Stromal cell of bone marrow (primary cell): ENCODE measurements at places on chromosomes 1 and 21.
A peak's percentile ranks its signal among the peaks of the same experiment; 100 is the strongest.

- DNase-seq: peak; percentile 45
Measured at GRCh38 chr1:24688621-24689195, 45.6 kb downstream of the SRRM1 start.

DNA sequence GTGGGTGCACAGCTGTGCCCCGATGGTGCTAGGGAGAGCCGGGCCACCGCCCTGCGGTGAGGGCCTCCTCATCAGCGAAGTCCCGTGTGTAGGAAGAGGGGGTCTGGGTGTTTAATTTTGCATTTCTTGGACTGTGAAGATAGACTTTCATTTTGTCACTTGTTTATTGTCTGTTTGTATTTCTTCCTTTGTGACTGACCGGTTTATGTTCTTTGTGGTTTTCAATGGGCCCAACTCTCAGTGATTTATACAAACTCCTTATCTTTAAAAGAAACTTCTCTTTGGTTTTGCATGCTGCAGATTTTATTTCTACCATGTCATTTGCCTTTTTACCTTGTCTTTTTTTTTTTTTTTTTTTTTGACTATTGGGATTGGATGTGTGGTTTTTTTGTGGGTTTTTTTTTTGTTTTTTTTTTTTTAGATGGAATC is 65.1 kb downstream of the COL18A1 start:
- no peak for DNase-seq

DNA sequence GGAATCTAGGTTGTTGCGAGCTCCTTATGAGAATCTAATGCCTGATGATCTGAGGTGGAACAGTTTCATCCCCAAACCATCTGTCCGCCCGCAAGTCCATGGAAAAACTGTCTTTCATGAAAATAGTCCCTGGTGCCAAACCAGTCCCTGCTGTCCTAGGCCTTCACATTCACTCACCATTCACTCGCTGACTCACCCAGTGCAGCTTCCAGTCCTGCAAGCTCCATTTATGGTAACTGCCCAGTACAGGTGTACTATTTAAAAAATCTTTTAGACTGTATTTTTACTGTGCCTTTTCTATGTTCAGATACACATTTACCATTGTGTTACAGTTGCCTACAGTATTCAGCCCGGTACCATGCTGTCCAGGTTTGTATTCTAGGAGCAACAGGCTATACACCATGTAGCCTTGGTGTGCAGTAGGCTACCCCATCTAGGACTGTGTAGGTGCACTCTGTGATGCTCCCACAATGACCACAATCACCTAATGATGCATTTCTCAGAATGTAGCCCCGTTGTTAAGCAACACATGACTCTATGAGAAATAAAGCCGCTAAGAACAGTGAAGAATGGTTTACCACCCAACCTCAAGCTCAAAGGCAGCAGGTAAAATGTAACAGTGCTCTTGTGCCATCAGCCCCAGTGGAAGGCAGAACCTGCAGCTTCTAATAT is 2.4 kb downstream of the ECHDC2 start:
- DNase-seq: no peak

- DNase-seq: no peak
Measured at GRCh38 chr1:198157847-198158725, 1.3 kb downstream of the NEK7 start.

DNA sequence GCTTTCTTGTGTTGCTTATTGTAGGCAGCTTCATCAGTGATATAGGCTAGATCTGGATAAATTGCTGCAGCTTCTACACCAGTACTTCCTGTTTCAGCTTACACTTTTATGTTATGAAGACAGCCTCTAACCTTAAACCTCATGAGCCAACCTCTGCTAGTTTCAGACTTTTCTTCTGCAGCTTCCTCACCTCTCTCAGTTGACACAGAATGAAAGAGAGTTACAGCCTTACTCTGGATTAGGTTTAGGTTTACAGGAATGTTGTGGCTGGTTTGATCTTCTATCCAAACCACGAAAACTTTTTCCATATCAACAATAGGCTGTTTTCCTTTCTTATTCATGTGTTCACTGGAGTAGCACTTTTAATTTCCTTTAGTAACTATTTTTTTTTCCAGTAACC is 76.9 kb upstream of the RNPC3 start:
- no peak for DNase-seq

DNA sequence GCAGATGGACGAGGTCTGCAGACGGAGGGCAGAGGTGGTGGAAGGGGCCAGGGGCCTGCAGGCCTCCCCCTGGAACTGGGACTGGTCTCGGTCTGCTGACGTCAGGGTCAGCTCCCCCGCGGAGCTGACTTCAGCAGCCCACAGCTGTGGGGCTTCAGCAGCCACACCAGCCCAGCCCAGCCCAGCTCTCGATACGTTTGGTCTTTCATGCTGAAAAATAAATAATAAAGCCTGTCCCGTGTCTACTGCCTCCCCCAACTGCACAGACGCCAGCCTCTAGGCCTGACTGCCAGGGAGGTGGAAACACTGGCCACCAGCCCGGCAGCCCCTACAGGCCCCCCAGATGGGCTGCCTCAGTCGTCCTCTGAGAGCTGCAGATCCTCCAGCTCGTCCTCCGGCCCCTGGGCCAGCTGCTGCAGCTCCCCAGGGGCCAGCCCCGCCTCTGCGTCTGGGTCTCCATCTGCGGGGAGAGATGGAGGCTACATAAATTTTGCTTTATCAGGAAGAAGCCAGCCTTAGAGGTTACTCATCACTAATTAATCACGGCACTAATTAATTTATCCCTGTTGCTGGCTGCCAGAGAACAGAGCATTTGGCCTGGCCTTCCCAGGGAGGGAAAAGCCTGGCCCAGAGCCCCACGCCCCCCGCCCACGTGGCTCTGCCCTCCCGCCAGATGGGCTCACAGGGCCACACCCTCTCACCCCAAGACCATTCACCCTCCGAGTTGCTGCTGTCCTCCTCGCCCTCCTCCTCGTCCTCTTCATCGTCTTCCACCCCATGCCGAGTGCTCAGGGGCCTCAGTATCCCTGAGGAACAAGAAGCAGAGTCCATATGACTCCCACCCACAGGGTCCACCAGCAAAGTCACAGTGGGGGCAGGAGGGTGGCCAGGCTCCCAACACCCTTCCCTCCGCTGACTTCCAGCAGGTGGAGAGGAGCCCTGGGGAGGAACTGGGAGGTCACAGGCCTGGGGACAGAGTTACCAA is 14.4 kb downstream of the NOC2L start:
- no peak for DNase-seq

- peak; percentile 98 for DNase-seq
Measured at GRCh38 chr21:29342363-29342957, 43.7 kb downstream of the BACH1 start.

DNA sequence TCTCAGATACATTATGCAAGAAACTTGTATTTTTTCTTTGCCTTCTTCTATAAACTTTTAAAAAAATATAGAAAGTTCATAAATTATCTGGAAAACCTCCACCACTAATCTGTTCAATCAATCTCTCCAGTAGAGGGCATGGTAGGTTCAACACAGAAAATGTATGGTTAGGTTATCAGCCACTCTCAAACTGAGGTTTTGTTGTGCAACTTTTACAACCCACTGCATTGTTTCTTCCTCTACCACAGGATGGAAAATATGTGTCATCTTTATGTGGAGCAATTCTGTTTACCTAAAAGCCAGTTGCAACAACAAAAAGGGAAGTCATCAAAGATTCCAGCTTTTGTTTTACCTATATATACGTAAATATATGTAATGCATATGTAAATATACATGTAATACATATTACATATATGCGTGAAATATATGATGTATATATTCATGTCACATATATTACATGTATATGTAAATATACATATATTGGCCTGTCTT is 3.0 kb upstream of the RGS2 start:
- peak; percentile 81 for DNase-seq

- no peak for DNase-seq
Measured at GRCh38 chr1:115286431-115287205, 51.4 kb downstream of the NGF start.

- no peak for DNase-seq
Measured at GRCh38 chr1:13764588-13765332, 64.8 kb downstream of the PRDM2 start.
